ENCODE measurements at places on chromosomes 12 and 14.
A peak's percentile ranks its signal among the peaks of the same experiment; 100 is the strongest.

GRCh38 chr14:72292689-72293024, 360.4 kb downstream of the RGS6 start:
- no peak for DNase-seq

- DNase-seq, result no peak
These were observed 26.2 kb downstream of the DIO3 start for GRCh38 chr14:101587441-101587911.

GRCh38 chr14:69475194-69475818, 9.2 kb upstream of the PLEKHD1 start:
- peak; percentile 2 for DNase-seq

- DNase-seq, result no peak
These were observed 169.6 kb downstream of the C12orf42 start for GRCh38 chr12:103326190-103326589.

DNA sequence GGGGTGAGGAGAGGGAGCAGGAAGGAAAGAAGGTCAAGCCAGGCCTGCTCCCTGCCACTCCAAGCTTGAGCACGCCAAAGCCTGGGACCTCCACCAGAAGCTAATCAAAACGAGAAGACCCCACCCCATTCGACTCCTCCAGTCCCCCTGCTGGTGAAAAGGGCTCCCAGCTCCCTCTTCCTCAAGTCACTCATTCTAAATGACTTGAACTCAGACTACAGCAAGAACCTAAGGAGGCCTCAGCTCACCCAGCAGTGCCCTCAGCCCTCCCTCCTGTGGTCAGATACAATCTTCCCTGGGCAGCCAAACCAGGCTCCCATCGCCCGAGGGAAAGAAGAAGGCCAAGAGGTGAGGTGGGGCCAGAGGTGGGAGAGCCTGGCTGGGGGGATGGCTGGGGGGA, 17.4 kb downstream of the HDAC7 start:
- no peak for DNase-seq

GRCh38 chr14:97065305-97066067, 268.3 kb downstream of the VRK1 start:
- DNase-seq, result no peak

- no peak for DNase-seq
These were observed 119.0 kb upstream of the SLC38A2 start for GRCh38 chr12:46491548-46491947.

Data from SHP77 treated with DMSO at 0.1 percent for 48 hours (cell line).